CD4-positive, CD25-positive, alpha-beta regulatory T cell (primary cell): ENCODE measurements at places on chromosomes 1 and 21. TPM values are rescaled to one million over a fixed set of nuclear protein-coding genes. Genes with fewer than 3 reads are reported as not detected.
A peak's percentile ranks its signal among the peaks of the same experiment; 100 is the strongest.

DNA sequence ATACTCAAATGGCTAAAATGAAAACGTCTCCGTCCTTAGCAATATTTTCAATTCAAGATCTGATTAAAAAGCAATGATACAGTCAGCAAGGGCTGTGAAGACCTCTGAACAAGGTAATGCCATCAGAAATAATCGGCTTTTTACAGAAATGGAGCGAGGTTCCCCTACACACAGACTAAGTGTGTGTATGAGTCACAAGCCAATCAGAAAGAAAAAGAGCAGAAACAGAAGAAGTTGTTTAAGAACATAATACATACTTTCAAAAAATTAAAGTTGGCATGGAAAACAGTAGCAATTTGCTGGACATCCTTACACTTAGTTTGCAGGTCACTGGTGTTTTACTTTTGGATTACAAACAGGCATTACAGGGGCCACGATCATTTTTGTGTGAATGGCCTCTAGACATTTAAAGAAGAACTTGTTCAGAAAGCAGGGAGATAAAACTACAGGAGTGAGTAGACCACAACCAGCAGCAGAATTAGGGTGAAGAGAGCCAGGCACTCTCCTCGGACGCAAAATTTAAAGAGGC is 350.0 kb upstream of the RUNX1 start:
- DNase-seq = no peak

Gene KRTAP24-1
- not detected for total RNA-seq

GRCh38 chr1:156582388-156583017 is 3.0 kb downstream of the TTC24 start:
- DNase-seq = peak; percentile 37

DNA sequence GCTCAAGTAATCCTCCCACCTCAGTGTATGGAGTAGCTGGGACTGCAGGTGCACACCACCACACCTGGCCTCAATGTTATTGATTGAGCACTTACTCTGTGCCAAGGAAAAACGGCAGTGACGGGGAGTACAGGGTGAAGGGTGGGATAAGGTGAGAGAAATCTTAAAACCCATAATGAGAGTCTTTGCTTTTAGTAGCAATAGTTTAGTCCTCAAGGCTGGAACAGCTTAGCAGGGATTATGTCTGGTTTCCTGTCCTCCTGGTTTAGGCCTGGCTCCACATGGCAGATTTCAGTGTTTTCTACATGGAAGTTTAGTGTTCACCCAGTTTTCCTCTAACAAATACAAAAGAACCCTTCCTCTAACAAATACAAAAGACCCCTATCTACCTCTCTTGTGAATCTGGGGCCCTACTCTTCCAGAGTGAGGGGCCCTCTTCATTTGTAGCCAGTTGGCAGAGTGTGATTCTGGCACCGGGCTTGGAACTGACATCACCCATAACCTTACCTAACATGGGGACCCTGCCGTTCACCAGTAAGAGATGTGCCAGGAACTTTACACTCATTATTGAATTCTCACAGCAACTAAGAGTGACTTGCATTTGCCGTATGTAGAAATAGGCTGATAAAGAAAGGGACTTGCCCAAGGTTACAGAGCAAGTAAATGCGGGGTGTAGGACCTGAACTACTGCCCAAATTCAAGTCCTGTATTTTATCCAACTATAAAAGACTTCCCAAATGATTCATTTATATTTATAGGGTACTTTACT is 6.9 kb downstream of the ZNF691 start:
- no peak for DNase-seq

Gene MIER1
- 84.8 TPM for total RNA-seq

Gene GBP6
- 0.47 TPM for total RNA-seq

DNA sequence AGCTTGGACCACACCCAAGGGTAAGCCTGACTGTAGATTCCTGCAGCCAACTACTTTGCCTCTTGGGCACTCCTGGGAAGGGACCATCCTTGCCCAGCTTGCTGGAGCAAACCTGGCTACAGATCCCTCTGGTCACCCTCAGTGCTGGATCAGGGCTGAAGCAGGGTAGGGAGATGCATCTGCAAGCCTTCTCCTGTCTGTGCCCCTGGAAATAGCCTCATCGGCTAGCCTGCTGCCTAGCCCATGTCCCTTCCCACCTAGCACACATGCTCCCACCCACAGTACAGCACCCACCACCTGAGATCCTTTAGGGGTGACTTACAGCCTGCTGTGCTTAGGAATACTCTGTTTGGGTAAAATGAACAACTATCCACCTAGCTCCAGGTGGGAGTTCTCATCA is 177.3 kb upstream of the HMGB4 start:
- DNase-seq = no peak

Gene CD101
- 14.9 TPM for total RNA-seq

Gene GOLT1A
- total RNA-seq = not detected

DNA sequence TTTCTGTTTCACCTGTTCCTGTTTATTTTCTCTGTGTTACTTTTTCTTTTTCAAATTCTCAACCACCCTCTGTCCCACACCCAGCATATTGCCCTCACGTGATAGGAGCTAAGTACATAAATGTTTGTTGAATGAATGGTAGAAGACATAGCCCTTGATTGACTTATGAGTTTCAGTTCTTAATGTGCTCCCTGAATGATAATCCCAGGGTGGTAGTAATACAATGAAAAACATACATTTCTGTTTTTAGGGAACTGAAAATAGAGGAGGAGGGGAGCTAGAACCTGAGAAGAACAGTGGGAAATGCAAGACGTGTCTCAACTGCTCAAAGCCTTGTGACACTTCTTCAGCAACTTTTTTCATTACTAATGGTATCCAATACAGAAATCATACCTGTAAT is 147.1 kb downstream of the SPATA46 start:
- no peak for DNase-seq

Gene PCAT6
- total RNA-seq = not detected

Gene KCNA3
- 120 TPM for total RNA-seq

GRCh38 chr1:55592122-55592521 is 377.0 kb upstream of the USP24 start:
- no peak for DNase-seq

DNA sequence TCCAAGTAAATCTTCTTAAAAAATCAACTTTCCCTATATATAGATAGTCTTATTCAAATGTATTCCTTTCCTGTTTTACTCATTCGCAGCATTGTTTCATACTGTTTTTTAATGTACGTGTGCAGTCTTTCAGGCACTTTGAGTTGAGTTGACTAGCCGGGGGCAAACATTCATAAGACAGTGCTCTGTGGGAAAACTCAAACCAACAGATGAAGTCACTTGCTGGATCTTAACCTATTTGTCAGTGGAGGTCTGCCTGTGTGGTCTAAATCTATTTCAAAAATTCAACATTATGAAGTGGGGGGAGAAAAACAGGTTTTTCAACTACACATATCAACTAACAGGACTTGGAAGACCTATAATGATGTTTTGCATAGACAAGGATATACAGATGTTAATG is 6.2 kb downstream of the HSD11B1 start:
- DNase-seq = no peak

Gene UROD
- 49.5 TPM for total RNA-seq

Gene SMIM1
- 0.81 TPM for total RNA-seq

DNA sequence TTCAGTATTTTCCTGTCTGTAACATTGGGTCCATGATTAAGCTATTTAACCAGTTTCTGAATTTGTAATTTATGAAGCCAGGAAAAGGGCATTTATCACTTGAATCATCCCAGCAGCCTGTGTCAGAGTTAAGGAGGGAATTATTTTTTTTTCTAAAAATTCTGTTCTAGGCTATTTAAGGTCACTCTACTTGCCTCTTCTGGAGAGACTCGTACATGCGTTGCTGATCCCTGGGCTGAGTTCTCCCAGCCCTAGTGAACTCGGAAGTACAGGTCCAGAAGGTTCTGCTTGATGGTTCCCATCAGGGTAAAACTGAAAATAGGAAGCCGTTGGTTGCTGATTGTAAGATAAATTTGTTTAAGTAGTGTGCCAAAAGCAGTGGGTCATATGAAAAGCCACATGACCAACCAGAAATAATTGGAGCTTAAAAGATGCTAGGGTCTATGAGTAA is 90.7 kb downstream of the GPR88 start:
- no peak for DNase-seq

Gene CLDN14
- total RNA-seq = not detected

DNA sequence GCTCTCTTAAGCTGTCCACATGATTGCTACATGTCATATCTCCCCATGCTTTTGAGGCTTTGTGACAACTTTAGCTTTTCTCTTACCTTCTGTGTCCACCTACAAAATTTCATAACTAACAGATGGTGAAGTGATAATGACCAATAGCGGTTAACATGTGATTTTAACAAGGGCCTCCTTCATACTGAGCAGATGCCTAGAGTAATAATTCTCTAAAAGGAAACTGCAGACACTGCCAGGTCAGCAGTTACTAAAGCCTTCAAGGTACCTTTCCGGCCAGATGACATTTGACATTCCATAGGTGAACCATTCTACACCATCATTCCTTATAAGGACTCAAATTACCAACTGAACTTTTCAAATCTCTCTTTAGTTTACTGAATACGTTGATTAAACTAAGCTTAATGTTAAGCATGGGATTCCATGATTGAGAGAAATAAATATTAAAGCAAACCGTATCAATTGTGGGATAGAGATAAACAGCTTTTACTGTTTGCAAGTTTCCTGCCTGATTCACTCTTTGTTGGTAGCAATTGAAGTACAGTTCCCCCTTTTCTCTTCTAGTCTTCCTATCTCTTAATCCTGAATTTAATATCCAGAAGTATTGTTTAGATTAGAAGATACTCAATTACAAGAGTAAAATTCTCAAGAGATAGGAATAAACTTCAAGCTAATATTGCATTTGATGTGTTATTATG is 205.1 kb downstream of the PLA2G4A start:
- no peak for DNase-seq

Gene C1QC
- total RNA-seq = not detected

Gene MEF2D
- total RNA-seq = 186 TPM

- peak; percentile 45 for DNase-seq
Observed at GRCh38 chr1:25109531-25109951, 122.8 kb downstream of the SYF2 start.

- DNase-seq = no peak
Observed at GRCh38 chr21:35234725-35235124, 185.6 kb upstream of the RUNX1 start.

Gene AIRE
- 0.39 TPM for total RNA-seq

GRCh38 chr1:36645867-36646266 is 163.2 kb upstream of the CSF3R start:
- DNase-seq = no peak

GRCh38 chr1:209354111-209354839 is 229.2 kb upstream of the CAMK1G start:
- peak; percentile 65 for DNase-seq

DNA sequence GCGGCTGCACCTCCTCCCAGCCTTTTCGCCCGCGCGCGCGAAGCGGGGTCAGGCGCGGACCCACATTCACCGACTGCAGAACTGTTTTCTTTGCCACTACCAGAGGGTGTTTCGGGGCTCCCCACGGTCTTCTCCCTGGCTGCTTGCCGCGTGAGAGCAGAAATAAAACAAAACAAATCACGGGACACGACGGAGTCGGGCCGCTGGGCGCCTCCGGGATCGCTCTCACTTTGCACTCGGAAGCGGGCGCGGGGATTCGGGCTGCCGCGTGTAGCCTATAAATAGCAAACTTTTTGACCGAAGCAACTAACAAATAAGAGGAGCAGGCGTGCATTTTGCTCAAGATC is 412.3 kb upstream of the ESRRG start:
- DNase-seq = no peak

- no peak for DNase-seq
Observed at GRCh38 chr1:223106856-223107255, 36.2 kb downstream of the TLR5 start.

Gene TAF13
- 31.3 TPM for total RNA-seq

DNA sequence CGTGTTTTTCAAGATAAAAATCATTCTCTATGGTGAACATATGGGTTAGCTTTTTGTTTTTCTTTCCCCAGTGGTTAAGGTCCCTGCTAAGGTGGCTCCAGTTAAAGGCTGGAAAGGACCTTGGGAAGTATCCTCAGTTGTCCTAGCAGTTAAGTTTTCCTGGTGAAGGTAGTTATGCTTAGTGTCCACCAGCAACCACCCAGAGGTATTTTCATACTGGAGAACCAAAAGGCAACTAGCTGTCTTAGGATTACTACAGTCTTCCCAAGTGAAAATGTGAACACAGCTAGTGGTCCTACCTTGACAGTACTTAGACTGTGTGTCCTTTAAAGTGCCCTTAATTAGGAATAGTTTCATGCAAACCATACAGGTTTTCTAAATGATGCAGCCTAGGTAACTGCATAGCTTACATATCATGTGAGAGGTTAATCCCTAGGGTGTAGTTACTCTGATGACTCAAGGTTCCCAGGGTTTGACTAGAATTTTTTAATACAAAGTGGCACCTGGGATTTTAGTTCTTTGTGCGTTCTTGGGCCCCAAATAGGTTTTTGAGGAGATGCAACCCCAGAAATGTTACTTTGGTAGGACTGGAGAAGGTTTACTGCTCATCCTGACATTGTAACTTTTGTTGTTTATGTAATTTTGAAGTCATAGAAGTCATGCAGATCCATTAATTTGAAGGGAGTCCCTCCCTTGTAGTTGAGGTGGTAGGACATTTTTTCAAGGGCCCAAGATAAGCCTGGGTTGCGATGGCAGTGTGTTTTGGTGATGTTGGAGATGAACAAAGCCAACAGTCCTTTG is 36.5 kb downstream of the YY1AP1 start:
- no peak for DNase-seq

Gene PGLYRP3
- not detected for total RNA-seq

Gene BEND5
- 2.2 TPM for total RNA-seq

DNA sequence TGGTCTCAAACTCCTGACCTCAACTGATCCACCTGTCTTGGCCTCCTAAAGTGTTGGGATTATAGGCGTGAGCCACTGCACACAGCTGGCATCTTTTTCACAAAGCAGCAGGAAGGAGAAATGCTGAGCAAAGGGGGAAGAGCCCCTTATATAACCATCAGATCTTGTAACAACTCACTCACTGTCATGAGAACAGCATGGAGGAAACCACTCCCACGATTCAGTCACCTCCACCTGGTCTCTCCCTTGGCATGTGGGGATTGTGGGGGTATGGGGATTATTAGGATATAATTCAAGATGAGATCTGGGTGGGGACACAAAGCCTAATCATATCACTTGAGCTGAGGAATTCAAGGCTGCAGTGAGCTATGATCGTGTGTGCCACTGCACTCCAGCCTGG is 3.0 kb upstream of the MFSD2A start:
- no peak for DNase-seq

GRCh38 chr21:37677006-37677405 is 239.3 kb downstream of the KCNJ6 start:
- DNase-seq = no peak
